Right lung (tissue), 10 donors: ENCODE measurements at places on chromosomes 3 and 15. TPM values are rescaled to one million over a fixed set of nuclear protein-coding genes. Genes with fewer than 3 reads are reported as not detected.

The LYZL4 gene
- polyA plus RNA-seq: not detected

The ZNF35 gene
- polyA plus RNA-seq: 12.1 TPM

The ACTRT3 gene
- polyA plus RNA-seq: 2.1 TPM

The RPL35A gene
- polyA plus RNA-seq: 2,189 TPM

The SLC22A14 gene
- polyA plus RNA-seq: 0.19 TPM

The CPN2 gene
- not detected for polyA plus RNA-seq

The CPNE9 gene
- 0.25 TPM for polyA plus RNA-seq

The TSC22D2 gene
- 89.1 TPM for polyA plus RNA-seq

The SAMMSON gene
- polyA plus RNA-seq: 0.16 TPM

The RTP3 gene
- polyA plus RNA-seq: not detected

The TUSC7 gene
- polyA plus RNA-seq: not detected

The PATL2 gene
- 1.6 TPM for polyA plus RNA-seq

The STXBP5L gene
- polyA plus RNA-seq: 0.13 TPM

The NAA50 gene
- 119 TPM for polyA plus RNA-seq

The KBTBD8 gene
- polyA plus RNA-seq: 1.2 TPM

The TMCO5A gene
- polyA plus RNA-seq: not detected

The NUP210 gene
- 15.9 TPM for polyA plus RNA-seq

The SUMF1 gene
- polyA plus RNA-seq: 38.6 TPM

The BCL2A1 gene
- polyA plus RNA-seq: 0.53 TPM

The SI gene
- polyA plus RNA-seq: not detected

The CLRN1 gene
- not detected for polyA plus RNA-seq

The SLC38A3 gene
- polyA plus RNA-seq: 7.9 TPM

The SERINC4 gene
- 0.87 TPM for polyA plus RNA-seq

The PRSS50 gene
- 0.40 TPM for polyA plus RNA-seq

The HHATL gene
- polyA plus RNA-seq: not detected

The ZNF774 gene
- polyA plus RNA-seq: 5.3 TPM

The GOLGA8J gene
- polyA plus RNA-seq: 1.4 TPM

The HESX1 gene
- polyA plus RNA-seq: 3.9 TPM

The TRPM1 gene
- polyA plus RNA-seq: not detected

The KIF7 gene
- polyA plus RNA-seq: 11.2 TPM

The CYP19A1 gene
- polyA plus RNA-seq: not detected

The CD276 gene
- polyA plus RNA-seq: 138 TPM

The ZBTB20 gene
- polyA plus RNA-seq: 3.5 TPM

The NT5DC2 gene
- polyA plus RNA-seq: 350 TPM

The GPR149 gene
- polyA plus RNA-seq: not detected

The CHRNB4 gene
- polyA plus RNA-seq: 0.29 TPM

The C15orf61 gene
- polyA plus RNA-seq: 5.0 TPM

The GOLGA8G gene
- polyA plus RNA-seq: 0.13 TPM

The LCTL gene
- 0.44 TPM for polyA plus RNA-seq

The TMEM108 gene
- polyA plus RNA-seq: 32.9 TPM

The TIPARP gene
- 28.6 TPM for polyA plus RNA-seq

The CYP1A1 gene
- polyA plus RNA-seq: 0.30 TPM

The PPP1R2 gene
- 67.2 TPM for polyA plus RNA-seq

The SLC4A7 gene
- 36.2 TPM for polyA plus RNA-seq

The ADGRG7 gene
- polyA plus RNA-seq: not detected

The GOLGA6B gene
- polyA plus RNA-seq: 1.6 TPM

The KNG1 gene
- 4.1 TPM for polyA plus RNA-seq

The WDR72 gene
- polyA plus RNA-seq: 5.3 TPM

The PAK6 gene
- polyA plus RNA-seq: 4.8 TPM

The TM6SF1 gene
- polyA plus RNA-seq: 4.5 TPM

The B3GNT5 gene
- polyA plus RNA-seq: 18.1 TPM

The P2RY13 gene
- polyA plus RNA-seq: 1.7 TPM

The CTXN2 gene
- not detected for polyA plus RNA-seq

The CCR9 gene
- polyA plus RNA-seq: 0.10 TPM
